ENCODE measurements at places on chromosomes 4 and X.

- no peak for DNase-seq
These were observed 11.4 kb downstream of the FAM120C start for GRCh38 chrX:54171527-54172250.

DNA sequence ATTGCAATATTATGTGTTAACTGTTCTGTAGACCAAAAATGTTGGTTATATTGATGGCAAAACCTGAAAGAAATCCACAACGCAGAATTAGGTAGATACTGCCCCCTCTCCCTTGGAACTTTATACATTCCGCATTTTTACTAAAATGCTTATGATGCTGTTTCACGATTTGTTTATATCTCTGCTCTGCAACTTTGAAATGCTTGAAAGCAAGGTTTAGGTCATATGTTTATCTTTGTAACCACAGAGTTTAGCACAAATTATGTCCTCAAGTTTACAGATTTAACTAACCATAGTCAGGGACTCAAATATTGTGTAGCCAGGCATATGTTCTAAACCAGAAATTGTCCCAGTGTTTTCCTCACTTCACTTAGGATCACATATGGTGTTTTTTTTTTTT, 66.1 kb upstream of the H2AZ1 start:
- DNase-seq: no peak

- DNase-seq: no peak
These were observed 27.4 kb downstream of the GK start for GRCh38 chrX:30680618-30681017.

DNA sequence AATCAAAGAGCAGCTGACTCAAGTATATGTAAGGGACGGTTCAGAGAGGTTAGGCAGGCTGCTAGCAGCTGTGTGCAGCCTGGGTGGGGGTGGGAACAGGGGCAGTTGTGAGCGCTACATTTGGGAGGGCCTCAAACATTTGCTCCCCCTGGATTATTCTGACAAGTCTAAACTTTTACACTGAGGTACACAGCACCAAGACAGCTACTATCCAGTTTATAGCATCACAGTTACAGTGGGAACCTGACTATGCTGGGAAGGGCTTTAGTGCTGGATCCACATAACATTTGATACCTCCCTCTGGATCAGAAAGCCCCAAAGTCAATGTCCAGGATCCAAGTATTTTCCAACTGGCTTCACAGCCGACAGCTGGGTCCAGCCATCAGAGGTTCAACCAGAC, 55.8 kb upstream of the GIMD1 start:
- no peak for DNase-seq

- no peak for DNase-seq
These were observed 14.3 kb downstream of the H2BW1 start for GRCh38 chrX:103999234-103999633.

GRCh38 chrX:150868625-150869024, 29.8 kb downstream of the CD99L2 start:
- DNase-seq: no peak

All from stromal cell of bone marrow (primary cell).